ENCODE measurements at places on chromosomes 2 and 18.

- no peak for DNase-seq
Measured at GRCh38 chr2:98927027-98927426, 9.0 kb downstream of the CRACDL start.

- DNase-seq, result no peak
Measured at GRCh38 chr2:20361893-20362292, 11.2 kb upstream of the PUM2 start.

DNA sequence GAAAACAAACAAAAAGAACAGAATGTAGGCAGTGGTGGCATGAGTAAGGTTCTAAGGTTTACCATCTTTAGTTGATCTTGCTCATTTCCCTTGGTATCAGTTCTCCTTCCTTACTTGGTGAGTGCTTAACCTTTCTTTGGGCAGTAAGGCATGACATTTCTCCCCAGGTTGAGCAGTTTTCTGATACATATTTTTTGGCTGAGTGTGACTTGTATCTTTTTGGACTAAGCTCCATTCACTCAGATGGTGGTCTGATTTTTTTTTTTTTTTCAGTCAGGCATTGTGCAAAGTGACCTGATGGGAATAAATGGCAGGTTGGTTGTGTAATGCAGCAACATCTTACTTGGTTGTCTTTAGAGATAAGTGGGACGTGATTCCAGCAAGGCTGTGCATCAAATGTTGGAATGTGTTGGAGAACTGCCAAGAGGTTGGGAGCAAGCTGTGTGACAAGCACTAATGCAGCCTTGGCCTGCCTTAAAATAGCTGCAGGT, 15.1 kb downstream of the SPTBN1 start:
- no peak for DNase-seq

GRCh38 chr2:120712180-120712681, 23.4 kb upstream of the GLI2 start:
- no peak for DNase-seq

- no peak for DNase-seq
Measured at GRCh38 chr2:14602309-14602708, 30.2 kb upstream of the LRATD1 start.

DNA sequence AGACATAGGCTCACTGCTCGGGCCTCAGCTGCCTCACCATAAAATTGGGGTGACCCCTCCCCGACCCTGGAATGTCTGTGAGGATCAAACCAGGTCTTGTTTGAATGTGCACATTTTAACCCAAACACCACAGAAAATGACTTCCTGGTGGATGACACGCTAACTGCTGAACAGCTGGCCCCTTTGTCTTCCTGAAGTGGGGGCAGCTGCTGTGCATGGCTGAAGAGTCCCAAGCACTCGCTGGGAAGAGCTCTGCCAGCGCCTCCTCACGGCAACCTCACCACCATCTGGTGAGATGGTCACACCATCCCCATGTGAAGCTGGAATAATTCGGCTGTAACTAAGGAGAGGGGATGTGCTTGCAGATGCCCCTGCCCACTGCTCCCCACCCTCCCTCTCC, 34.0 kb downstream of the AQP12A start:
- no peak for DNase-seq

- DNase-seq, result no peak
Measured at GRCh38 chr2:63614448-63614968, 25.7 kb downstream of the MDH1 start.

- no peak for DNase-seq
Measured at GRCh38 chr18:56563568-56563967, 74.8 kb downstream of the TXNL1 start.

DNA sequence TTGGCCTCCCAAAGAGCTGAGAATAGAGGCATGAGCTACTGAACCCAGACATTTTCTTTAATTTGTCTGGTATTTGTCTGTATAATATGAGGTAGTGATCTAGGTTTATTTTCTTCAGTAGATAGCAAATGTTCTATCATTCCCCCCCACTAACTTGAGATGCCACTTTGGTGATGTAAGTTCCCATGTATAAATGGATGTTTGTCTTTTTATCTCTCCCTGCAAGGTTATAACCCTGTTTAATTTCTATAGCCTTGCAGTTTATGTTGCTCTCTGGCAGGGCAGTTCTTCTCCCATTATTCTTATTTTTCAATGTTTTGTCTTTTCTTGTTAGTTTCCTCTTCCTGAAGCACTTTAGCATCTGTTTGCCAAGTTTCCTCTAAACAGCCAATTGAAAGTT, 39.1 kb upstream of the MAP4K4 start:
- DNase-seq, result no peak

DNA sequence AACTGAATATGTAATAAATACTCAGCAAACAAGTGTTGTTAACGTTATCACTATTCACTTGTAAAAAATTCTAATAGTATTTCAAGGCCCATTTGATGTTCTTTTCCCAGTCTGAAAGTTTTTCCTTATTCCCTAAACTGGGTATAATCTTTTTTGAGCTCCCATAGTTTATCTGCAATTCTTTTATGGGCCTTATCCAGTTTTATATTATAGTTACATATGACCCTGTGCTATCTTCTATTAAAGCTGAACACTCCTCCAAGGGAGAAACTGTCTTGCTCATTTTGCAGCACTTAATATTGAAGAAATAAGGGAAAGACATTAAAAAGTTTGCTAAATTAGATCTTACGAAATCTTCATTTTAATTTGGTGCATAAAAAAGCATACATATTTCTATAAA, 13.9 kb downstream of the PELI1 start:
- no peak for DNase-seq

DNA sequence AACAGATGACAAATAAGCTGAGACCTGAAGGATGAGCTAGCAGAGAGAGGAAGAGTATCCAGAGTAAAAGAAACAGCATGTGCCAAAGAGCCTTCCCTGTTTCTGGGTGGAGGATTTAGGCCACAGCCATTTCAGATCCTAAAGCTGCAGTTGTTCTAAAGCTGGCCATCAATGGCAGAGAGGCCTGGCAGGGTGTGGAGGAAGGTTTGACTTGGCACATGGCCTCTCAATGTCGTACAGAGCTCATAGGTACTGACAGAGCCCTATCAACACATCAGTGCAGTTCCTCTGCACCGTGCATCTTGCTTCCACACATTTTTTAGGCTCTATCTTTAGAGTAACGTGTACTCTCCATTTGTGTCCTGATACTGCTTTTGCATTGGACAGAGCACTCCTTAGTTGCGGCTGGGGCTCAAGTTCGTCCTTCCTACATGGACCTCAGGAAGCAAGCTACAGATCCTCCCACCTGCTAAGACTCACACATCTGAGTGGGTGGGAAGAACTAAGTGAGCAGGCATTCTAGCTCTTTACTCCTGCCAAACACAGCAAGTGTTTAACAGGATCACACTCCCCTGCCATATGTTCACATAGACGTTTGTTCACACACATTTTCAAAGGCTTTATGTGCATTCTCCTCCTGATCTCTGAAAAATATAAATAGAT, 3.0 kb upstream of the CHMP3 start:
- DNase-seq, result no peak

DNA sequence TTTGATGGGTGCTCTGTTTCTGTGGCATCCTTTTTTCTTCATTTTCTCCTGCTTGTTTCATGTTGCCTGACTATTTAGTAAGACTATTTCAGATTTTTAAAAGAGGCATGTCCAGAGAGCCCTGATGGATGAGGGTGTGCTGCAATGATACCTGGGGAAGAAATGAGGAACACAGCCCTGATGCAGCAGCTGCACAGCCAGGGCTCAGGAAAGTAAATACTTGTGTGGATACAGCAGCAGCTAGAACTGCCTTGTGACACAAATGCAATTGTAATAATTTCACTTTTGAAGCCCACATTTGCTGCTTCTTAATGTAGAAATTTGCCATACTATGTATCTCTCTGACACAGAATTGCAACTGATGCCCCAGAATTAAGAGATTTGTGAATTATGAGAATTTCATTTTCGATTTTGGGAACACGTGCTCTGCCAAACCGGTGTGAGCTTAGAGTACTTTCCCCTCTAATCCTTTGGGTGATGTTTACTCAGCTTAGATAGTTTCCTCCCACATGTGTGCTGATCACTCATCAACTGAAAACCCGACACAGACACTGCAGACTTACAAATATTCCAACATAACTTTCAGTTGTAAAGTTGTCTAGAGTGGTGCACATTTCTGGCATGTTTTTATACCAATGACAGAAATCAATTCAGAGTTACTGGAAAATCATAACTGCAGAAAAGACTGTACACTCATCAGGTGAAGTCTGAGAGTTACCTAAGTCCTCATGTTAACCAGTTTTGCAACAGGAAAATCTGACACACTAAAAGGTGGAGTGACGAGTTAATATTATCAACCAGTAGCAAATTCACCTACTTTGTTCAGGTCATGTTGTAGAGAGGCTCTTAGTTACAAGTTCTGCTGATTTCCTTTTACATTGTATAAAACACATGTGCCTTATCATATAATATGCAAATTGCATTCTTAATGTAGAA, 383.4 kb downstream of the CBLN2 start:
- DNase-seq, result no peak

- no peak for DNase-seq
Measured at GRCh38 chr2:95284886-95285541, 10.8 kb downstream of the PROM2 start.

DNA sequence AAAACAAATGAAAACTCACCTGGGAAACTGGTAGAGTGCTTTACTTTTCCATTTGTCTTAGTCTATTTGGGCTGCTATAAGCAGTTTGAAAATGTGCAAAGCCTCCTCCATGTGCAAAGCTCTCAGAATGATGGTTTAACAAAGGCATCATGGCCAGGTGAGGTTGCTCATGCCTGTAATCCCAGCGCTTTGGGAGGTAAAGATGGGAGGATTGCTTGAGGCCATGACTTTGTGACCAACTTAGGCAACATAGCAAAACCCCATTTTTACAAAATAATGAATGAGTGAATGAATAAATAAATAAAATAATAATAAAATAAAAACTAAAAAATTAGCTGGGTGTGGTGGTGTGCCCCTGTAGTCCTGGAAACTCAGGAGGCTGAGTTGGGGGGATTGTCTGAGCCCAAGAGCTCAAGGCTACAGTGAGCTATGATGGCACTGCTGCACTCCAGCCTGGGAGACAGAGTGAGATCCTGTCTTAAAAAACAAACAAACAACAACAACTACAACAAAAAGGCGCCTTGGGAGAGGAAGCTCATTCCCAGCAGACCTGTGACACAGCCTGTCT, 71.8 kb downstream of the MYCN start:
- no peak for DNase-seq

GRCh38 chr2:221495731-221496130, 76.4 kb downstream of the EPHA4 start:
- no peak for DNase-seq

DNA sequence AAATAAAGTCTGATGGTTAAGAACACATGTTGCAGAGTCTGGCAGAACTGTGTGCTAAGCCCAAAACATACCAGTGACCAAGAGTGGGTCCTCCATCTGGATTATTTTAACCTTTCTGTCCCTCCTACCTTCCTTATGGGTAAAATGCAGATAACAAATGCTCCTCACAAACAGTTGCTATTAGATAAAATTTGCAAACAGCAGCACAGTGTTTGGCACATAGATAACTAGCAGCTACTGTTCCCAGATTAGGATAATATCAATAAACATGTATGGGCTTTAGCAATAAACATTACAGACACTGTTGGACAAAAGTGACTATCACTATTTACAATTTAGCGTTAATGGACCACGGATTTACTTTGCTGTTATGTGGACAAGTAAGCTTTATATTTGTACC, 154.9 kb downstream of the TCF4 start:
- DNase-seq, result no peak

DNA sequence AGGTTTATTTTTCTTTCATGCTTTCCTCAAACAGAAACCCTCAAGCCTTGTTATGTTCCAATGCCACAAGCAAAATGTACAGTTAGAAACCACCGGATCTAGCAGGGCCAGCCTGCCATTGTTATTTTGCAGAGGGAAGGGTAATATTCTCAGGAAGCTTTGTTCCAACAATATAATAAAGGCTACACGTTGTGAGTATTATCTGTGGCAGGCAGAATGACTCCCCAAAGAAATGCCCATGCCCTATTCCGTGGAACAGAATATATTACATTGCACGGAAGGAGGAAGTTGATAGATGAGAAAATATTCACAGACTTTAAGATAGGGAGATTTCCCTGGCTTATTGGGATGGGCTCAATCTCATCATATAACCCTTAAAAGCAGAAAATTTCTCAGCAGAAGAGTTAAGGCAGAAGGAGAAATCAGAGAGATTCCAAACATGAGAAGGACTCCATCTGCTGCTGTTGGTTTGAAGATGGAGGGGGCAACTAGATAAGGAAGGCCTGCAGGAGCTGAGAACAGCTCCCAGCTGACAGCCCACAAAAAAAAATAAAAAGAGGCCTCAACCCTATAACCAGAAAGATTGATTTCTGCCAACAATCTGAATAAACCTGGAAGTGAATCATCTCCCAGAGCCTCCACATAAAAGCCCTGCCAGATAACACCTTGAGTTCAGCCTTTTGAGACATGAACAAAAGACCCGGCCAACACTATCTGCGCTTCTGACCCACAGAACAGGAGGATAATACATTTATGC, 466.6 kb downstream of the LPIN1 start:
- DNase-seq, result no peak

GRCh38 chr18:70047931-70048603, 100.4 kb upstream of the CD226 start:
- no peak for DNase-seq

DNA sequence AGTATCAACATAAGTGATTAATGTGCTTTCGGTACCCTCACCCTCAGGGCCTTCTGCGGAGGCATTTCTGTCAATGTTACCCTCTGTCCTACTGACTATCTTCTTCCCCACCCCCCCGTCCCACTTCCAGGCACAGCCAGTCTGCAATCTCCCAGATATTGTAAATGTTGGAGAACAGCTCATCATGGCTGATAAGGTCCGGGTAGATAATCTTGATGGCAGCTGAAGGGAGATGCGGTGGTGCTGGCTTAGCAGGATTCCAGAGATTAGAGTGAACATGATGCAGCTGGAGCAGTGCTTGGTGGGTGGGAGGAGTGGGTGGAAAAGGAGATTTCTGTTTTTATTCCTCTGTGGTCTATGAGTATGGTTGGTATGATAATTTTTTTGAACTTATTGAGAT, 15.5 kb downstream of the GTF2A1L start:
- no peak for DNase-seq

DNA sequence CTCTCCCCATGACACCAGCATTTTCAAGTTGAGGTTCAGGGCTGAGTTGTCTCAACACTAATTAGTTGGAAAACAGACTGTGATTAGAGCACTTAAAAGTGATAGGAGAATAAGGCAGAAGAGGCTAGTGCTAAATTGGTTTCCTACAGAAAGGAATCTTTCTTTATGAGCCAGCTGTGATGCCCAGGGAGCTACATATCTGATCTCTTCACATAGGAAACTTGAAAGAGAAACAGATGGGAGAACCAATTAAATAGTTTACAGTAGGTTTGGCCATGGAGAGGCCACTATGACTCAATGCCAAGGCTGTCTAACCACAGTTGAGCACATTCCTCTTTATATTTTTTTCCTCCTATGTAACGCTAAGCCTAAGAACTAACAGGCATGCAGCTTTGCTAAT, 418.3 kb upstream of the CYRIA start:
- no peak for DNase-seq
